Activated T-helper 1 cell treated with anti-CD3 and anti-CD28 coated beads, Interleukin-2, amount 50 U/mL, for 16 hours (primary cell): ENCODE measurements at places on chromosomes 4 and X.

GRCh38 chrX:66015152-66015831 lies 24.6 kb downstream of the VSIG4 start:
- no peak for DNase-seq

DNA sequence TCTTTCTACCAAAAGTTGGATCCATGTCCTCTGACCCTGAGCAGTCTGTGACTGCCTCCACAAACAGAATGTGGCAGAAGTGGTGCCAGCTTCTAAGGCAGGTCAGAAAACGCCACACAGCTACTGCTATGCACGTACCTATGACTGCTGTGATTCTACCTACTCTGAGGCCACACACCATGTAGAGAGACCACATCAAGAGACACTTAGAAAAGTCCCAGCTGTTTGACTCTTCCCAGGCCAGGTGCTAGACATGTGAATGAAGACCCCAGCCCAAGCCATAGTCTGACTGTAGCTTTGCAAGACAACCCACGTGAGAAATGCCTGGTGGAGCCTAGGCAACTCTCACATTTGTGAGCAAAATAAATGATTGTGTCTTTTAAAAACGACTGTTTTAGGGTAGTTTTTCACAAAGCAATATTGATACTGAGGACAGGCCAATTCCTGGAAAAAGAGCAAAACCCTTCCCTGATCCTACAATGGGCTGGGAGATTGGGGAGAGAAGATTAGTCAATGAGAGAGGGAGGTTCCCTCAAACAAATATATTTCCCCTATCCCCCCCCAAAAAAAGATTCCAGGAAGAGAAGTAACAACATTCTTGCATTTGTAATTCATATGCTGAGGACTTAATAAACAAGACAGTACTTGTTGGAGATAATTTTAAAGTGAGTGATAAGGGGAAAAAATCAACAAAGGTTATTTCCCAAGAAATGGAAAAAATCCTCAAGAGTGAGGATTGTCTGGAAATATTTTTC lies 33.3 kb downstream of the FRYL start:
- DNase-seq = no peak

DNA sequence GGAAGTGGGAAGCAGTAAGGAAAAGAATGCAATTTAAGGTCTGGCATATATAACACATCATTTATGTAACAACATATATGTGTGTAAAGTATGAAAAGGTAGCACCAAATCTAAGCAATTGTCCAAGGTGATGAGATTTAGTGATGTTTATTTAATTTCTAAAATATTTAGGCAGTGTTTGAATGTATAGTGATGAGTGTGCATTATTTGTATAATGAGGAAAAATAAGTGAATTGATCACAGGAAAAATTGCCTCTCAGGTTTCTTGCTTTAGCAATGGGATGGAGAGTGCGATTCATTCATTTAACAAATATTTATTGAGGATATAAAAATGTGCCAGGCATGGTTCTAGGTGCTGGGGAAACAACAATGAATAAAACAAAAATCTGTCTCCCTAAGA lies 2.2 kb upstream of the MAGED1 start:
- DNase-seq = no peak

DNA sequence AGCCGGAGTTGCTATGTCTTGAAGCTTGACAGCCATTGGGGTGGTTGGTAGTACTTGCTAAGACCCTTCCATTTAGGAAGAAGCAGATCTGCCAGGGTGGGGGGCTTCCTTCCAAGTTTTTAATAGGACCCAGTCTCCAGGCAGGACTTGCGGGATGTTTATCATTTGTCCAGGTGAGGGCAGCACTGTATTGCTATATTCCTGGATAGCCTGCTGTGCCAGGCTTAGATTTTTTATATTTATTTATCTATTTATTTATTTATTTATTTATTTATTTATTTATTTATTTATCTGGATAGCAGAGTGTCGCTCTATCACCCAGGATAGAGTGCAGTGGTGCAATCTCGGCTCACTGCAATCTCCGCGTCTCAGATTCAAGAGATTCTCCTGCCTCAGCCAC lies 87.4 kb upstream of the CT45A1 start:
- no peak for DNase-seq

DNA sequence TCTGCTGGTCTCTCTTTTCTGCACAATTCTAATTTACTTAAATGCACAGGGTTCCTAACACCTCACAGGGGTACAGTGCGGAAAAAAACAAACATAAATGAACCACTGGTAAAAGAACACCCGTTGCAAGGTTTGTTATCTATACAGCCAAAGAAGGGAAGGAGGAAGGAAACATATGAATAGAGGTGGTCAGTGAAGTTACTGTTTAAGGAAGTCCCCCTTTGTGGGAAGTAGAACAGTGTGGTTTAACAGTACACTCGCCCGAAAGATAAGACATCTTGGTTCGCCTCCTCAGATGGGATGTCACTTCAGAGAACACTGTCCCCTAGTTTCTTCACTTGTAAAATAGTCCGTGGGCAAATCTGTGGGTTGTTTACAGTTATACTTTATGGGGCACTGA lies 57.5 kb downstream of the TEC start:
- no peak for DNase-seq

GRCh38 chr4:60737858-60738257 lies 462.3 kb upstream of the ADGRL3 start:
- DNase-seq = no peak

GRCh38 chr4:26053761-26054160 lies 139.7 kb downstream of the SMIM20 start:
- DNase-seq = no peak

GRCh38 chr4:5999830-6000365 lies 18.3 kb downstream of the C4orf50 start:
- DNase-seq = no peak

DNA sequence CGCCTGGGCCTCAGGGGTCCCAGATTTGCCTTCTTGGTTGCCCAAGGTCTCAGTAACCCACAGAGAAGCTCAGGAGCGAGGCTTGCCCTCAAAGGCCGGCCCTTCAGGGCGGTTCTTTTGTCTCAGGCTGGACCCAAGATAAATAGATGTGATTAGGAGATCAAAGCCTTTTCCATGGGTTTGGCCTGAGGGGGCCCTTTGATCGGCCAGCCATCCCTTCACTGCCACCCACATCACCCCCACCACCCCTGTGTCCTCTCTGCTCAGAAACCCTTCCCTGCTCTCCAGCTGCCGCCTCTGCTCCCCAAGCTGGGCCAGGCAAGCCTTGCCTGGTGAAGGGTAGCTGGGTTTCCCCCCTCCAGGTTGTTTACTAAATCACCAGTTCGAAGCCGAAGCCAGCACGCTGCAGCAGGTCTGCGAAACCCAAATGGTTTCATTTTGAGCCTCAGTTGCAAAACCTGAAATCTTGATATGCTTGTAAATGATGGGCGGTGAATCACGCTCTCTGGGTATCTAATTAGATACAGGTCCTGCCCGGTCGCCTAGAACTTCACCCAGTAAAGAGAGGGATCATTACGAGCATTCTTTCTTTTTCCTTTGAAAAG lies 202.6 kb upstream of the BCOR start:
- DNase-seq = no peak
